Fibroblast of the aortic adventitia (primary cell): ENCODE measurements at places on chromosomes 12 and 14.
A peak's percentile ranks its signal among the peaks of the same experiment; 100 is the strongest.

DNA sequence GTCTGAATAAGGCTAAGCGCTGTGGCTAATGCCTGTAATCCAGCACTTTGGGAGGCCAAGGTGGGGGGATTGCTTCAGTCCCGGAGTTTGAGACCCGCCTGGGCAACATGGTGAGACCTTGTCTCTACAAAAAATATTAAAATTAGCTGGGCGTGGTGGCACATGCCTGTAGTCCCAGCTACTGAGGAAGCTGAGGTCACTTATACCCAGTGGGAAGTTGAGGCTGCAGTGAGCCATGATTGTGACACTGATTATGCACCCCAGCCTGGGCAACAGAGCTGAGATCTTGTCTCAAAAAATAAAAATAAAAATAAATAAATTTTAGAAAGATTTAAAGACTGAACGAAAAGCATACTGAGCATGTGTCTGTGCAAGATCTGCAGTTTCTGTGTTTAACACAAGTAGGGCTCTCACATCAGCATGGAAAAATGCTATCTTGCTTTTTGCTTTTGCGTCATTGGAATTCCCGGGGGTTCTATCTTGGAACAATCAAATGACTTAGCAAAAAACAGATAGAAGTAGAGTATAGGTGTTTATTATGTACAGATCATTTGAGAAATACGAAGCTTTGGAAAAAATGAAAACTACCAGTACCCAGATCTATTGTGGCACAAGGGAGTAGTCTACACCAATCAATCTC, 161.9 kb downstream of the CAPZA3 start:
- peak; percentile 72 for DNase-seq

DNA sequence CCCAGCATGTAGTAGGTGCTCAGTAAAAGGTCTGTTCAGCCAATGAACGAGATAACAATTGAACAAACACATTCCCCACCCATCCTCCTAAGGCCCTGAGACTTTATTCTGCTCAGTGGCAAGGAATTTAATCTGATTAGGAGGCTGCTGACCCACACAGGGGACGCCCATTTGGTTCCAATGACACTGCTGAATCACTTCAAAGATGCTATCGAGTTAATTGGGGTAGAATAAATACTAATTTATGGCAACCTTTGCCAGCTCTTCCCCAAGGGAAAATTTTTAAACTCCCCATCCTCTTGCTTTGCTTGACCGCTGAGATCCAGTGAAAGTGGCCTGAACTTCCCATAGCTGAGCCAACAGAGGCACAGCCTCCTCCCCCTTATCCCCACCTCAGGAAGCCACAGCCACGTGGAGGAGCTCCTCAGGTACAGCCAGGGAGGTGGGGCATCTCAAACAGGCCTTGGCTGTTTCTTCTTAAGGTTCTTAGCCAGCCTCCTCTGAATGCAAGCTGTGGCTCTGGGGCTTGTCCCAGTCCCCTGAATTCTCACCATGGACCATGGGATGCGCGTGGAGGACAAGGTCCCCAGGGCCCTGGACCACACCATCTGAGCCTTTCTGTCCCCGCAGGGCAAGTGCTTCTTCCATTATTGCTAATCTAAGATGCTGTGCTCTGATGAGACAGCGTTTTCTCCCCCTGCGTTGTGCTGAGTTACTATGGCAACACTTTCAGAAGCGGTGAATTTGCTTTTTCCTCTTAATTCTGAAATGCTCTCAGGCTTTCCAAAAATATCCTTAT, 26.7 kb downstream of the C14orf132 start:
- no peak for DNase-seq

DNA sequence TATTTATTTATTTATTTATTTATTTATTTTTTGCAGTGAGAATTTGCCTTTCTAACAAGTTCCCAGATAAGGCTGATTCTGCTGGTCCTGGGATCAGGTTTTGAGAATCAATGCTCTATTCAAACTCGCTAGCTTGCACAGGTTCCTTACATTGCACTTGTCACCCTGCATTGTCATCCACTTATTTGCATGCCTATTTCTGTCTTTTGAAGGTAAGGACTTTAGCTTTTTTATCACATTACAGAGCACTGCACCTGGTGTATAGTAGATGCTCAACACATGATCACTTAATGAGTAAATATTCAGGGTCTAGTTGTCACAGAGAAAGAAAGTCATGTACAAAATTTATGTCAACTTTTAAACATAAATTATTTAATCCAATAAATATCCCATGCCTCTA, 219.7 kb upstream of the BTG1 start:
- DNase-seq: no peak

DNA sequence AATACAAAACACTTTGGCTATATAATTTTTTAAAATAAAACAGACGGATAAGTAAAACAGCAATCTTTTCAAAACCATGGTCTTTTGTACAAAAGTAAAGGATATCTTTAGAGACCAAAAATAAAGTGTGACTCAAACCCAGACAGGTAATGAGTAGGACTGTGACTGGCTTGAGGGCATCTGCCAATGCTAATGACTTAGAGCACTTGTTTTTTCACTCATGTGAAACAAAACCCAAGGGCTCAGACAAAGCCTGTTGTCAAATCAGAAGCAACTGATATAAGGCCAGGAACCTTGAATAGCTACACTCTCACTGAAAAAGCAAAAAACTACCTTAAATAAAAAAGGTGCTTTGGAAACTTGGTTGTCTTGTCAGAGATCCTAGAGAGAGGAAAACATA, 357.4 kb downstream of the TMEM117 start:
- no peak for DNase-seq

DNA sequence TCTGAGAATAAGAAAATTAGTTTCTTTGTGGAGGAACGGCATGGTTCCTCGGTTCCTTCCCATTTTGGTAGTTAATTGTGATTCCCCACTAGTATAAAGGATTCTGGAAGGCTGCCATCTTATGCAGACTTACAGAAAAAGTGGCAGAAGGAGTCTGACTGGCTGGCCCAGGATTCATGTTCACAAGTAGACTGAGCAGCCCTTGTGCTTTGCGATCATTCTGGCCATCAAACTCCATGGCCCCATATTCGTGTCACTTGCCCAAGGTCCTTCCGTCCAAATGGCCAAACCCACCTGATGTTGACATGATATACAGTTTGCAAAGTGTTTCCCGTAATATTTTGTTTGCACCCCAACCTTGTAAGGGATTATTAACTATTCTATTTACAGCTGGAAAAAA, 297.2 kb upstream of the AMIGO2 start:
- DNase-seq: peak; percentile 40
